ENCODE measurements at places on chromosomes 7 and 10.

- no peak for DNase-seq
These were observed 60.7 kb upstream of the TARP start for GRCh38 chr7:38334163-38334562.

DNA sequence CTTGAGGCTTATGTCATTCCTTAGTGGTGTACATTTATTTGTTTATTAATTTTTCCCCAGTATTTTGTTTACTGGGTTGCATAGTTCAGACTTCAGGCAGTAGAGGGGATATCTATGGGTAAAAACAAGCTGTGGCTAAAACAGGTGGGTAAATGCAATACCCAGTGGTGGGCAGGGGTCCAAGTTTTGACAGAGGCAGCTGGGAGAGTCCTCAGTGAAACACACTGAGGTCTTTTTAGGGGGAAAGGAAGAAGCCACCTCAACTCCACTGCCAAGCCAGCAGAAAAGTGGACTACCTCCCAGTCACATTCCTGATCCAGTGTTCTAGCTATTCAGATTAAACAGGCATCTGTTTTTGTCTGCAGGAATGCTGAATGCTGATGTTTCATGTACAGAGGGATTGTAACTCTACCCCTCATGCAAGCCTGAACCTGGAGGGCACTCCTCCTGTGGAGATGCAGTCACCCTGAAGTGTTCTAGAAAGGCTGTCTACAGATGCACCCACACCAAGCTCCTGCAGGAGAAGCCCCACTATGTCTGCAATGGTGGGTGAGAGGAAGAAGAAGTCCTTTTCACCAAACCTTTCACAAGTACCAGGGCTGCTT, 757.8 kb downstream of the INHBA start:
- DNase-seq, result no peak

DNA sequence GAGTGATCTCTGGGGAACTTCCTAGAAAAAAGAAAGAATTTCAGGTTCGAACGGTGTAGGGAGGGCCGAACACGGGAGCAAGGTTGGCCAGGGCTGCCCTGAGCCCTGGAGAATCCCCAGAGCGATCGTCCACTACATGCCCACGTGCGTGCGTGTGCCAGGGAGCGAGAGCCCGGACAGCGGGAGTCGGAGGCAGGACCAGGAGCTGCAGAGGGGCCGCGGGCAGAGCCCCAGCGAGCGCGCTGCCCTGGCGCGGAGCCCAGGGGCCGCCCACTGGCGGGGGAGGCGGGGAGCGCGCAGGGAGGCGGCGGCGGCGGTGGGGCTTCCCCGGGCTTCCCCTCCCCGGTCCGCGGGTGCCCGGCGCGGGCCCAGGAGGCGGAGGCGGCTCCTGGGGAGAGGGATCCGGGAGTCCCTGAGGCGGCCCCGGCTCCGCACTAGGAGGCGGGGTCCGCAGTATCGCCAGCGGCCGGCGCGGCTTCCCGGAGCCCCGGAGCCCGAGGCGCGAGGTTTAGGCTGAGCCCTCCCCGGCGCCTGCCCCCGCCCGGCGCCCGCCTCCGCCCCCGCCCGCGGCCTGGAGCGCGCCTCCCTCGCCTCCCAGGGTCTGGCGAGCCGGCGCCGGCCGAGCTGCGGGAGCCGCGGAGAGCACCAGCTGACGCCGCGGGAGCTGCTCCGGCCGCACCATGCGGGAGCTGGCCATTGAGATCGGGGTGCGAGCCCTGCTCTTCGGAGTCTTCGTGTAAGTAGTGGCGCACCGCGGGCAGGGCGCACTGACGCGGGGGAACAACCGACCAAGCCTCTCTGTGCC, at the start of gene PLPP4:
TSS of gene PLPP4 (plus strand) at position 602 of the 805 bp plus-strand sequence. CDS start at position 681, 79 bp downstream.
- no peak for DNase-seq

DNA sequence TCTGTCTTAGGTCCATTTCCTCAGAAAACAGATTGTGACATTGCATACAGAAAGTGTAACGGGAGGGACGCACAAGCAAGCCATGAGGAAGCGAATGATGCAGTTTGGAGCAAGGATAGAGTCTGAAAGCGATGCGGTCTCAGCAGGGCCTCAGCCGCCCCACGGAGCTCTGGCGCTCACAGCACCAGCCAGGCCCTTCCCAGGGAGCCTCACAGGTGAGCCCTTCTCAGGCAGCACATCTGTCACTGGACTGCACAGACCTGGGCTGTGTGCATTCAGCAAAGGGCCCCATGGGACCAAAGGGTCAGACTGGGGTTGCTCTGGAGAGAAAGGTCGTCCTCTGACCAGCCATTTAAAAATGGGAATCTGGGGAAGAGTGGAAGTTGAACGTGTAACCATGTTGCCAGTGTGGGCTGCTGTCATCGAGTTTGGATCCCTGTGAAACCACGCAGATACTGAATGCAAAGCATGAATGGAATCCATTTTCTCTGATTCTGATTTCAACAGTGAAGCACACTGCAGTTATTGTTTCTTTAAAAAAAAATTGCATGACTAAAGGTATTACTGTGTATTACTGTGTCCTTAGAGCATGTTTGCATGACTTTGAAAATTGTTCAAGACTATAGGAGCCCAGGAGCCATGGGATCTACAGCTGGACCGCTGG, 350.0 kb upstream of the AKR1E2 start:
- no peak for DNase-seq

- DNase-seq, result no peak
These were observed 40.3 kb downstream of the TMEM178B start for GRCh38 chr7:141114029-141114664.

DNA sequence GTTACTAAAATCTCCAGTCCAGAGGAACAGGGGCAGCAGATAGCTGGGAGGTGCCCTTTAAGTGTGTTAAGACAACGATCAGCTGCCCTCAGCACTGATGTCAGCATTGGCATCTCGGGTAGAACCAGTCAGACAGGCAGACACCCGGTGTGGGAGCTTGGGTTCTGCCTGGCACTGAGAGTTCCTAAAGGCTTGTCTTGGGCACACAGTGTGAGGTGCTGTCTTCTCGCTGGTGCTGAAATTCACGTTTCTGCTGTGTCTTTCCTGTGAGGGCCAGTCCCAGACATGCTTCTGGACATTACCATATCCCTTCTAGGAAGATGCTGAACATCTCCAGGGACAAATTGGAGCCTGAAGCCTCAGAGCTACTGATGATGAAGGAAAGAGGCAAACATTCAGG, 156.2 kb downstream of the DNAJB6 start:
- no peak for DNase-seq

DNA sequence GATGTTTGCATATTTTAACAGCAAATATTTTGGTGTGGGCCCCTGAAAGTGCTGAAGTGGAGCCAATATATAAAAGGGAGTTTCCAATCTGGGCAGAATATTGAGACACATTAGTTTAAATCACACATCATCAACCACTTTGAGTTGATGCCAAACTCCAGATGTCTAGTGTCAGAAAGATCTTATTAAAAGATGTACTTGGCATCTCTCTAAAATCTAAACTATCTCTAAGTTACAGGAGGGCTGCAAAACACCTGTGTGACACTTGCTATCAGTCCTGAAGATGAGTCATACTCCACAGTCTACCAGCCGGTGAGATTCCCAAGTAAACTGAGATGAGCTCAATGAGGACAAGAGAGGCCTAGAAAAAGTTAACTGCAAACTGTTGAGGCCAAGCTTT, 11.4 kb downstream of the JAZF1 start:
- no peak for DNase-seq

DNA sequence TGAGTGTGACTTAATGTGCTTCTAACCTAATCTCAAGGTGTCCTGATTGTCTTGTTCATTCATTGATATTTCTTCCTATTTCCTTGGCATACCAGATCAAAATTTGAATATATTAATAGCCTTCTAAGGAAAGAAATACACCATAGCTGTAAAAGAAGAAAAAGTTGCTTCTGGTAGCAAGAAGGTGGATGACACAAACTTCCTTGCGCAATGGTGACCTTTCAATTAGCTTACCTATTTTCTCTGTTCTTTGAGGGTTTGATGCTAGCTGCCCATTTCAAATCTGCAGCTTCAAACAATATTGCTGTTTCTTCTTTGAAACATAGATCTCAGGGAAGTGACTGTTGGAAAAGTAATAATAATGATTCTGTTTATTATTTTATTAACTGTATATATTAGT, 108.8 kb downstream of the ADAM22 start:
- no peak for DNase-seq

GRCh38 chr10:51397695-51398094, 301.7 kb downstream of the CSTF2T start:
- no peak for DNase-seq

DNA sequence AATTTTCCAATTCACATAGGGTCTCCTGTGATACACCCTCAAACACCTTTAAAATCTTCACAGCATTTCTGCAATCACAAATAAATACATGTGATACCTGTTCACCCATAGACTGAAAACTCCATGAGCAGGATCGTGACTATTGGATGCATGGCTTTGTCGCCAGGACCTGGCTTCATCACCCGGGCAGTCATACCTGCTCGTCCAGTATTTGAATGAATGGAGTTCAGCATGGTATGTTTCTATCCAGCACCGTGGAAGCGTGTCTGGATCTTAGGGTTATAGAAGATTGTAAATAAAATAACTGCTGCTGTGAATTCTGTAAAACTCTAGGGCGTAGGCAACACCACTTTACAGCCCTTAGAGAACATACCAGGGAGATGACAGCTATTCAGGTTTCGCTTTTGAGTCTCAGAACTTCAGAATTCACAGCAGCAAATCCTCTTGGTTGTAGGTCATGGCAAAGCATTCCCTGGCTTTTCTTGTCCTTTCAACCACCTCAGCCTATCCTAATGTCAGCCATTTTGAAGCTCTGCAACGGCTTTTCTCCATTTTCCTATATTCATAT, 47.4 kb upstream of the USP6NL start:
- DNase-seq, result no peak

GRCh38 chr10:29394321-29394932, 105.6 kb downstream of the LYZL1 start:
- no peak for DNase-seq

DNA sequence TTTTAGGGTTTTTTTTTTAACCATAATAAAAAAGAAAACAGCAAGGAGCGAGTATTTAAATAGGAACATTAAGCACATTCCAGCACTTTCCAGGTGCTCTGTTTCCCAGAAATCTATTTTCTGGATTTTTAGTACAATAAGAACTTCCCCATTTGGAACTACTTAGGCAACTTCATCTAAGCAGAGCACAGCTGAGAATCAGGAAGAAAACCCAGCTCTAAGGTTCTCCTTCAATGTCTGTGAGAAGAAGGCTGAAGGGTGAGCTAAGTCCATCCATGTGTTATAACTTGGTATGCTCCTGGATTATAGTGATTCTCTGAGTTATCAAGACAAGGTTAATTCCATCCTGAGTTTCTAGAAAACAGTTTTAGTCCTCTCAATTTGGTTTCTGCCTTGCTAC, 181.9 kb downstream of the CYP26A1 start:
- DNase-seq, result no peak

- DNase-seq, result no peak
These were observed 719.5 kb downstream of the LRMDA start for GRCh38 chr10:76150876-76151288.

- no peak for DNase-seq
These were observed 54.0 kb downstream of the ANK3 start for GRCh38 chr10:60335708-60336107.

DNA sequence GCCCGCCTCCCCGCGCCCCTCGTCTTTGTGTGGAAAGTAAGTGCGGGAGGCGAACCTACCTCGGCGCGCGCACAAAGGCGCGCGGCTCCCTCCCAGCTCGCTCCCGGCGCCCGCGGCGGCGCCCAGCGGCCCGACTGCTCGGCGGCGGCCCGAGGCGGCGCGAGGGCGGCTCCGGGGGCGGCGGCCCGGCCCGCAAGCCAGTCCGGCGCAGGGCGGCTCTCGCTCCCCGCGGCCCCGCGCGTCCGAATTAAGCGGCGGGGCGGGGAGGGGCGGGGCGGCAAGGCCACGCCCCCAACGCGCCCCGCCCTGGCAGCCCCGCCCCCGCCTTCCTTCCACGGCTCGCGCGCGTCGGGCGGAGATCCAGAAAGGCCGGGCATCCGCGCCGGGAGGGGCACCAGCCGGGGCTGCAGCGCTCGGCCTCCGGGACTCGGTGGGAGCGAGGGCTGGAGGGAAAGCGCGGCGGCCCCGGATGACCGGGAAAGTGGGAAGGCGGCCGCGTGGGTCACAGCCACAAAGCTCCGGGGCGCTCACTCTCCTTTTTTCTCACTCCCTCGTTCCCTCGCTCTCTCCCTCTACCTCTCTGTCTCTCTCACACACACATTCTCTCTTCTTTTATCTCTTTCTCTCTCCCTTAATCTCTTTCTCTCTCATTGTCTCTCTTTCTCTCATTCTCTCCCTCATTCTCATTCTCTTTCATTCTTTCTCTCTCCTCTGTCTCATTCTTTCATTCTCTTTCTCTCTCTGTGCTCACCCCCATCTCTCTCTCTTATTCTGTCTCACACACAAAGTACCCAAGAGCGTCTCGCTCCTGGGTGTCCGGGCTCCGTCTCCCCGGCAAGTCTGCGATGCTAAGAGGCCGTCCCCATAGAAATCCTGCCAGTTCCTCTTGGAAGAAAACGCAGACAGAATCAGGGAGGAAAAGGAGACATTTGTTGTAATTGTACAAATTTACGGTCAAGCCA, 170.2 kb downstream of the FAM107B start:
- peak; percentile 57 for DNase-seq

DNA sequence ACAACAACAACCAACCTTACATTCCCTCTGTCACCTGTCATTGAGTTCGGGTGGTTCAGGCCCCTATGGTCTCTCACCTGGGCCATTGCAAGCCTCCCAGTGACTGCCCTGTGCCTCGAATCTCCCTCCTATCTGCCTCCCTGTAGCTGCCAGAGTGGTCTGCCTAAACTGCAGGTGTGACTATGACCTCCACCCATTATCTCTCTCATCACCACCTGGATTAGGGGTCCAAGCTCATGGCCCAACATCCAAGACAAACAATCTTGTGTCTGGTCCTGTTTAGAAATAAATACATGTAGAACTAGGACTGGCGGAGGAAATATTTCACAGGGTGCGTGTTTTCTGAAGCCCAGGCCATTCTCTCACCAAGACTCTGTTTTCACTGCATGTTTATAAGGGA, 146.6 kb downstream of the HERPUD2 start:
- DNase-seq, result no peak

- DNase-seq, result no peak
These were observed 143.2 kb downstream of the NRCAM start for GRCh38 chr7:108313086-108313485.

DNA sequence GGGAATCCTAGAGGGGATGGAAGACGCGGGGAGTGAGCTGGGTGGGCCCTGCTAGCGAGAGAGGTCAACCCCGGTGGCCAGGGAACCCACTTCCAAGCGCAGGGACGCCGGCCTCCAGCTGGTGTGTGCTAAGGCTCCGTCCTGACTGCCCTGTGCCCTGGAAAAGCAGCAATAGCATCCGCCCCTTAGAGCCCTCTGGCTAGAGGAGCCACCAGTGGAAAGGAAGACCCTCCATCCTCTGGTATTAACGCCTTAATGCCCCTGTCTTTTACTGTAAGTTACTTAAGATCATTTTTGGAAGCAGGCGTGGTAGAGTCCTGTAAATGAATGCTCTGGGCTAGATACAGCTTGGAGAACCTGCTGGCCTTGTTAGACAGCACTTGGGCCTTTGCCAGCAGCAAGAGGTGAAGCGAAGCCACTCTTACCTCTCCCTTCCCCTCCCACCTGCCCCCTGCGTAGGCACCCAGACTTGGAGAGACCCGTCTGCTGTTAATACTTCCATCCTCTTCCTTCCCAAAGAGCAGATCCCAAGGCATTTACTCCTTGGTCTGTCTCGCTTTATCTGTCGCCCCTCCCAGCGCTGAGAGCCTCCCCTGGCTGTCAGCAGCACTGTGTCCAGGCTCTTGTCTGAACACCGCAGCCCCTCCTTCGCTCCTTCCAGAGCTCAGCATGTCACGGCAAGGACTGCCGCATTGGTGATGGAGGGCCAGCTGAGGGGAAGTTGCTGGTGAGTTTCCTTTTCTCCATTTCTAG, 4.6 kb downstream of the REPIN1 start:
- DNase-seq, result no peak

- DNase-seq, result no peak
These were observed 435.0 kb upstream of the CNTNAP2 start for GRCh38 chr7:145681646-145682045.
